ENCODE measurements at places on chromosomes 3 and 15.

DNA sequence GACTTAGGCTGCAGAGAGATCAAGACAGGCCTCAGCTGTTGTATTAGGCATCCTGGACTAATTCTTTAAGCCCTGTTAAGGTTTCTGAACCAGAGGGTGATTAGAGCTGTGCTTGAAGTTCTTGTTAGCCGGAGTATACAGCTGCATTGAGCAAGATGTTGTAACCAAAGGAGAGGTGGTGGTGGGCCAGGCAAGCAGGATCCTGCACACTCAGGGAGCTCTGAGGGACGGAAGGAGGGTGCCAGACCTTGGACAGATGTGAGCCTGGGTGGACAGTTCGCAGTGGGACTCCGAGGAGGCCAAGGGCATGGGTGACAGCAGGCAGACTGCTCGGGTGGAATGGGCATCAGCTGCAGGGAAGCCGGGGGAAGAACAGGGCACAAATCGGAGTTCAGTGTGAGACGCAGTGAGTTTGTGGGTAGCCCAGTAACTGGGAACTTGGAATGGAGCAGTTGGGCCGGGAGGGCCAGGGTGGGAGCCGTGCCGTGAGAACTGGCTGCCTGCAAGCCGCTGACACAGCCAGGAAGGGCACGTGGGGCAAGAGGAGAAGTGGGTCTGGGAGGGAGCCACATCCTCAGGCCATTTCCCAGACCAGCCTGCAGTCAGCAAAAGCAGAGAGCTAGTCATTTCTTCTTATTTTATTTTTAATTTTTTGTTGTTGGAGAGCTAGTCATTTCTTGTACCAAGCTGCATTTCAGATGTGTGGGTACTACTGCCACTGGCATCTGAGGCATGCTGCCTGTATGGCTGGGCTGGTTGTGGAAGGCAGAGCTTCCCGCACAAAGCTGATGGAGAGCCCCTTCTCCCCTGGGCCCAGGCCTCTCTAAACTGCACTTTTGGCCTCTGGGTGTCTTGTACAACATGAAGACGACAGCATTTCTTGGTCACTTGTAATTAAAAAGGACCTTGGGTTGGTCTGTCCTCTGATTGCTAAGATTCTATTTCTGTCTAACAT is 61.0 kb downstream of the PGPEP1L start:
- no peak for DNase-seq

DNA sequence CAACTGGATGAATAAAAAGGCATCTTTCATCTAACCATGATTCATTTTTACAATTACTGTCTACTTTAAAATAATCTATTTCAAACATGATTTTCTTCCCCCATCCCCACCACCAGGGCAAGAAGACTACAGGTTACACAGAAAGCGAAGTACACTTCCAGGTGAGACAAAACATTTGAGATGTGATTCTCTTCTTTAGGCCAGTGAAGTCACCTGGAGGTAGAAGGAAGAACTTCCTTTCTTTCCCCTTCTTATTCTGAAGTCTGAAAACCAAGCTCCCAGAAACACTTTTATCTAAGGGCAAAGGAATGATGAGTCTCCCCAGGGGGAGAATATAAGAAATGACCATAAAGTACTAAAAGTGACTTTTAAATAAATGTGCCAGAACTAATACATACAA is 36.7 kb downstream of the SHQ1 start:
- no peak for DNase-seq

GRCh38 chr3:43496740-43497375 is 125.0 kb downstream of the ANO10 start:
- no peak for DNase-seq

DNA sequence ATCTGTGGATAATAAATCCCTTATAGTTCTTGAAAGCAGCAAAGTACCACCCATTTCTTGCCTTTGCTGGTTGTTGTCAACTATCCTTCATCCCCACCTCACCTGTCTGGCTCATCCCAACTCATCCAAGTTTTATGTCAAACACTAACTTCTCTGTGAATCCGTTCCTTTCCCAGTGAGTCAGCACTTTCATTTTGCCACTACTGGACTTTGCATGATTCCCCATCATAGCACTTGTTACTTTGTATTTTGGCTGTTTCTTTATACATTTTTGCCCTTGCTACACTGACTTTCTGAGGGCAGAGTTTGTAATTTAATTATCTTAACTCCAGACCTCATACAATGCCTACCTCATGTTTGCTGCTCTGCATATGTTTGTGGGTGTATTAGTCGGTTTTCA is 90.8 kb upstream of the RORA start:
- no peak for DNase-seq

DNA sequence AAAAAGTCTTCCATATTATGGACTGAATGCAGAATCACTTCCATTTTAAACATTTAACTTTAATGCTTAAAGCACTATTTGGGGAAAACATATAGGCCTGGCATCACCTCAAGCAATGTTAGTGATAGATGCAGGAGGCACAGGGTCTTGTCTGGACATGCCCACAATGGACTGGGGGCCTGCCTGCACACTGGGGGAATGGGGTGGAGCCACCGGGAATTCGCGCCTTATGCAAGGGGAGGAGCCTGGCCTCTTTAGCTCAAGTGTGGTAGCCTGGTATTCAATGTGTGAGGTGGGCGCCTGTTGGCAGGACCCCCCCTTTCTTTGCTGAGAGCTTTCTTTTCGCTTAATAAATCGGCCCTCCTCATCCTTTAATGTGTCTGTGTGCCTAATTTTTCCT is 29.9 kb downstream of the ACKR4 start:
- no peak for DNase-seq

DNA sequence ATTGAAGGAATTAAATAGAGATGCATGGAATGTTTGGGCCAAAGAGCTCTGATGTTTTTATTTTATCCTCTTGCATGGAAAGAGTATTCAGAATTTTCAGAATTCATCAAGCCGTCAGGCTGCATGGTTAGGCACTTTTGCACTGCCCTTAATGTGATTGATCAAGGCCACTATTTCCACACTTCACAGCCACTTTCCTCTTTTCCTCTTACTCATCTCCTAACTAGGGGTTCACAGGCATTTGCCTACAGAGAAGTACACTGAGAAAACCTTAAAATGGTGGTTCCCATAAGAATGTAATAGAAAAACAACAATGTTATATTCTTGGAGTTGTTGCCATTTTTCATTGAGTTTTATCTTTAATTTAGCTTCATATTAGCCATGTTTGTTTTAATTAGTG is 10.9 kb downstream of the SLC35A5 start:
- DNase-seq: no peak

GRCh38 chr15:57041416-57041815 is 123.0 kb downstream of the TCF12 start:
- no peak for DNase-seq

DNA sequence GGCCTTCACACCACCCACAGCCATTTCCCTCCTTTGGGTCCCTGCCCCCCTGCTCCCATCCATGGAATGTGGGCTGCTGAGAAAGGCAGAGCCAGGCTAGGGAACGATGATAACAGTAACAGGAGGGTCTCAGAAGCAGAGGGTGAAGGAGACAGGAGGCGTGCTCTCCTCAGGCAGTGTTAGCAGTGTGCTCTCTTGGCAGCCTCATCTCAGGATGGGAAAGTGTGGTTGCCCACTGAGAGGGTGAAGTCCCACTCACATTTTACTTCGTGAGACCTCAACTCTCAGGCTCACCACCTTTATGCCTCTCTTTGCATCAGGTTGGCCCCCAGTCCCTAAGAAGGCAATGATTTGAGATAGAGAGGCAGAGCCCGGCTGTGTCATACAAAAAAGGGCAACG is 24.5 kb downstream of the TIGIT start:
- no peak for DNase-seq

DNA sequence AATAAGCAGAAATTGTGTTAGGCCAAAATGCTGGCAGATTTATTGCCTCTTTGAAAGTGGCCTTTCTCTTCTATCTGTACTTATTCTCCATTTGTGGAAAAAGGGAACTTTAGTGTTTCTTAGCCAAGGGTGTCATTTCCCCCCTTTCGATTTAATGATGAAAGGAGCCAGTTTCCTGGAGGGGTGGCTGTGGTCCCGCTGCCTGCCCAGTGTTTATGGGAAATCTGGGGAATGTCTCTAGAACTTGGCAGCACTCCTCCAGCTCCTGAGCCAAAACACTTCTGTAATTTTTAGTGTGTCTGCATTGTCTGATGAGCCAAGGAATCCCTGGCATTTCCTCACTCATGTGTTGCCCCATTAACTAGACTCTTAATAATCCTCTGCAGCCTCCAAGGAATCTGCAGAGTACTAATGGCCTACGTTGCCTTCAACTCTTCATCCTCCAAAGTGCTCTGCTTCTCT is 448.8 kb downstream of the GRM7 start:
- DNase-seq: peak; percentile 11

DNA sequence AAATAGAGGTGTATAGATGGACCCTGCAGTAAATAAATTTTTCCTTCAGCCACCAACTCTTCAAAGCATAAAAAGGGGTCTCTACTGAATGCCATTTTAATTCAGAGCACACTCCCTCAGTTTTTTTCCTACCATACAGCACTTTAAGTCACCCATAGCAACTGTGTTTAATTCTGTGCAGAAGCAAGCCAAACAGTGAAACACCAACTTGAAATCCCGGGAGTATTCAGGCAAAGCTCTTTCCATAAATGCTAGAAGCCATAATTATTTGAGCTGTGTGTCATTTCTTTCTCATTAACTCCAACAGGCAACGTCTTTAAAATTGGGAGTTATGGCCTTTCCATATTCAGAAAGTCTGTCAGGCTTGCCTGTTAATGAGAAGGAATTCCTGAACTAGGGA is 562.1 kb downstream of the GRM7 start:
- DNase-seq: no peak

GRCh38 chr3:147733217-147733616 is 324.1 kb downstream of the ZIC1 start:
- no peak for DNase-seq

- no peak for DNase-seq
Observed at GRCh38 chr3:23455084-23455483, 252.0 kb downstream of the UBE2E2 start.

DNA sequence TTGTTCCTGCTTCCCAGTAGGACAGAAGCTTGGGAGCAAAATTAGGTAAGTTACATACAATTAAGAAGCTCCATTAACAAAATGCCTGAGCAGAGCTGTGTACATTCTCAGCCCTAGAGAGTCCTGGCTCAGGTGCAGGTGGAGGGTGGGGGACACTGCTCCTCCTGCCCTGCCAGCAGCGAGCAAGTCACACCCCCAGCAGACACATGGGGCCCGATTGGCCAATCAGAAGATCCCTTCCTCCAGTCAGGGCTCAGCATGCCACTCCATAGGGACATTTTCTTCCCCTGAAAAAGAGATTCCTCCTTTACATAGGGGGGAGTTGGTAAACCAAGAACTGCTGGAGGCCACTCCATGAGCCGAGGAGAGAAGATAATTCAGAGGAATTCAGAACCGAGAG is 62.1 kb downstream of the PLXNA1 start:
- DNase-seq: no peak

- no peak for DNase-seq
Observed at GRCh38 chr3:182989566-182989965, 9.2 kb upstream of the DCUN1D1 start.

GRCh38 chr3:4099607-4100006 is 203.6 kb upstream of the SETMAR start:
- no peak for DNase-seq

- no peak for DNase-seq
Observed at GRCh38 chr3:125220727-125221429, 8.3 kb upstream of the SLC12A8 start.

DNA sequence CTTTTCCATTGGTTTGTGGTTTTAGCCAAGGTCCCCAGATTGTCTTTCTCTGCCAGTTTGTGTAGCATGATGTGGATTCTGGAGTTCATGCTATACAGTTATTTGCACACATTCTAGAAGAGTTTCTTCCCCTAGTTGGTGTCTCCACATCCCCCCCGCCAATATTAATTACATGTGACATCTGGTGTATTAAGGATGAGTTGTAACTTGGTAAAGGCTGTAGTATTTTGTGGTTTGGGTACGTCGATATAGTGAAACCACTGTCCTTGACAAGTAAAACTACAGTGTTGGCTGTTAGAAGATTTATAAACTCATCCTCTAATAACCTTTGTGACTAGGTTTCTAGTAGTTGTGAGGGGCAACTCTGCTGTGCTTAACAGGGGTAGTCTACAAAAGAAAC is 23.7 kb upstream of the P4HTM start:
- DNase-seq: no peak

DNA sequence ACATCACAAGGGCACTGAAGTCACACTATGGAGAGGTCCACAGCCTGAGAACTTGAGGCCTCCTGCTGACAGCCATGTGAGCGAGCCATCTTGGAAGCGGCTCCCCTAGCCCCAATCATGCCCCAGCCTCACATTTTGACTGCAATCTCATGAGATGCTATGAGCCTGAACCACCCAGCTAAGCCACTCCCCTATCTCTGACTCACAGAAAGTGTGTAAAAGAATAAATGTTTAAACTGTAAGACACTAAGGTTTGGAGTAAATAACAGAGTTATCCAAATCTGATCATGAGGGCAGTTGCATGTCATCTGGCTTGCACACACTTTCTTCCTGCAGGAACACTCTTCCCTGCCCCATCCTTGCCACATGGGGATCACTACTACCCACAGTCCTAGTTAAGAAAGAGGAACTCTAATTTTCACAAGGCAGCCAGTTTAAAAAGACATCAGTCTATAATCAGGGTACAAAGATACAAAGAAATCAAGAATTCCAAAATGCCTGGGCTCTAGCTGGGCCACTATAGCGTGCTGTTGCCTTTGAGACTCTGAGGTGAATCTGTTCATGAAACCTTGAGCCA is 494.2 kb downstream of the FOXP1 start:
- no peak for DNase-seq

DNA sequence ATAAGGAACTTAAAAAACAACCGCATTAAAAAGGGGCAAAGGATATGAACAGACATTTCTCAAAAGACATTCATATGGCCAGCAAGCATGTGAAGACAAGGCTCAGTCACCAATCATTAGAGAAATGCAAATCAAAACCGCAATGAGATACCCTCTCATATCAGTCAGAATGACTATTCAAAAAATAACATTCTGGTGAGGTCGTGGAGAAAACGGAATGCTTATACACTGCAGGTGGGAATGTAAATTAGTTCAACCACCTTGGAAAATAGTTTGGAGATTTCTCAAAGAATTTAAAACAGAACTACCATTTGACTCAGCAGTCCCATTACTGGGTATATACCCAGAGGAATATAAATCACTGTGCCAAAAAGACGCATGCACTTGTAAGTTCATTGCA is 496.6 kb upstream of the SGO1 start:
- no peak for DNase-seq

- DNase-seq: no peak
Observed at GRCh38 chr3:172877011-172877410, 126.5 kb downstream of the ECT2 start.

DNA sequence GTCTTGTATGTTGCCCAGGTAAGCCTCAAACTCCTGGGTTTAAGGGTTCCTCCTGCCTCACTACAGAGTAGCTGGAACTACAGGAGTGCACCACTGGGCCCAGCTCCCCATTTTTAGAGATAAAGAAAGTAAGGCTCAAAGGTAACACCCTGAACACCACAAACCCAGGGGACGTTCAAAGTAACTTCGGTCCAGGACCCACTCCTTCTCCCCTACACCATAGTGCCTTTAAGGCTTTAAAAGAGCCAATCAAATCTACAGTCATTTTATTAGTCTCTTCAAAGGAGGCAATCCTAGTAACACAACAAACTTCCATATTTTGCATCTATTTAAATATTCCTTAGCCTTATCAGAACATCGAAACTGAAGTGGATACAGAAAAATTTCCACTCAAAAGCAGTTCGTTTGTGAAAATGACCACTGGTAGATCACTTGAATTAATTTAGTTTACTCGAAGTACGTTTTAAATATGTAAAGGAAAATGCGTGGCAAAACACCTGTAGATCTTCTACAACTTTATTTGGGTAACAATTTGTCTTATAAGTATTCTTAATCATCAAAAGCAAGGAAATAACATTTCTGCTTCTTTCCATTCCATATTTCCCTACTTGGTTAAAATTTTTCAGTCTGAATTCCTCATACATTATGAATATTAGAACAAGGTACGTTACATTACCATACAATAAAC is 1.8 kb downstream of the STAG1 start:
- no peak for DNase-seq

Measured in forelimb muscle (tissue), 1 donor.